Memory B cell (primary cell): ENCODE measurements at places on chromosomes 6 and 20.

GRCh38 chr20:38228436-38228835 lies 32.1 kb downstream of the KIAA1755 start:
- DNase-seq, result no peak

DNA sequence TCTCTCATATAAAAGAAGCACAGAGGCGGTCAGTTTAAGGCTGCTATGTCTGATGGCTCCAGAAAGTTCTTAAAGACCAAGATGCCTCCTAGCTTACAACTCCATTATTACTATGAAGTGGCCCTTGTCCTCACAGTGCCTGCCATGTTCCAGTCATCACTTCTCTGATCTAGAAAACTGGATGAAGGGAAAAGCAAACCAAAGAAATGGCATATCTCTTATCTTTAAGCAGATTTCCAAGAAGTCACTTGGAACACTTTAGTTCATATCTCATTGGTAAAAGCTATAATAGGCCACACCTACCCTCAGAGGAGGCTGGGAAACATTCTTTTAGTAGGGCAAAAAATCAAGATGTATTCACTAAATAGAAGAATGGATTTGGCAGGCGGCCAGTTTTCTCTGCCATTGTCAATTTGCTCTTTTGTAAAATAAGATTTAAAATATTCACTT lies 289.6 kb downstream of the TBC1D7 start:
- no peak for DNase-seq

GRCh38 chr6:167957626-167958025 lies 39.8 kb upstream of the KIF25 start:
- DNase-seq, result no peak

GRCh38 chr20:37501940-37502339 lies 19.1 kb upstream of the NNAT start:
- no peak for DNase-seq

- DNase-seq, result peak; percentile 18
These were observed 181.6 kb downstream of the JARID2 start for GRCh38 chr6:15427331-15428070.

GRCh38 chr6:106692112-106692818 lies 62.9 kb downstream of the QRSL1 start:
- no peak for DNase-seq

DNA sequence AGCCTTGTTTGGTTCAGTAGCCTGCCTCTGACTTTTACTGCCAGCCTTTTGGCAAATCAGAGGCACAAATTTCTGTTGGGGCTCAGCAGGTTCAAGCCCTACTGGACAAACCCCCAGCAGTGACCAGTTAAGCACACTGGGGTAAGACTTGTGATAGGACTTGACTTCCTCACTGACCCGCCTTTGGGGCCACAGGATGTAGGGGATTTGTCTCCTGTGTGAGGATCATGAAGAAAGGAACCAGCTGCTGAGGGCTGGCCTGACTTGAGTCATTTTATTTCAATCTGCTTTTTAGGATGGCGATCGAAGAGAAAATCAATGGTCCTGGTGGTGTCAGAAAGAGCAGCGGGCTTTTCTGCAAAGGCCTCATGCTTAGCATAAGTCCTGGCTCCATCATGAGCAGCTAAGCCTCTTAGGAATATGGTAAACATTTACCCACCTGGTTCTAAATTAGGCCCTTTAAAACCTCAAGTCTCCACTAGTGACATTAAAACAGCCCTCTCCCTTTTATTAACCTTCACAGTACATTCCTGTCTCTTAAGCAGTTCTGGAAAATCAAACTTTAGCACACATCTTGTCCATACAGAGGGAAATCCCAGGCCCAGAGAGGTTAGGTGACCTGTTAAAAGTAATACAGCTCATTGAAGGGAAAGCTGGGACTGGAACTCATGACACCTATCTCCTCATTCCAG lies 16.6 kb downstream of the CHMP4B start:
- DNase-seq, result no peak

DNA sequence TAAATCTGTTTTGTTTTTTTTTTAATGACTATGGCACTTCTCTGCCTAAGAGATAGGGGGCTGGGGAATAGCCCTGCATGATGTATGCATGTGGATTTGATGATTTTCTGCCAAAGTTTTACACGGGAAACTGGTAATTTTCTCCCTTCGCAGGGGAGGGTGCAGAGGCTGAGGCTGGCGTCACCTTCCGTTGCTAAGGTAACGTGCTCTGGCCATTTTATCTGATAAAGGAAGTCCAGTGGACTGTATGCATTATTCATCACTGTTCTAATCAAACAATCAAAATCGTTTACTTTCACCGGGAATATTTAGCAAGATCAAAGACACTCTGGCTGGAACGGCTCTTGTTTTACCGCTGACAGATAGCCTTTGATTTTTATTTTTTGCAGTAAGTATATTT lies 789 bp downstream of the PHACTR1 start:
- no peak for DNase-seq

- DNase-seq, result no peak
These were observed 188.2 kb downstream of the NFATC2 start for GRCh38 chr20:51354191-51354768.
